Right renal cortex interstitium (tissue), 3 donors: ENCODE measurements at places on chromosomes 1 and 21. TPM values are rescaled to one million over a fixed set of nuclear protein-coding genes. Genes with fewer than 3 reads are reported as not detected.

- DNase-seq = no peak
These were observed 186.8 kb downstream of the APP start for GRCh38 chr21:25983745-25984144.

- no peak for DNase-seq
These were observed 7.3 kb upstream of the TMEM52 start for GRCh38 chr1:1926346-1926811.

DNA sequence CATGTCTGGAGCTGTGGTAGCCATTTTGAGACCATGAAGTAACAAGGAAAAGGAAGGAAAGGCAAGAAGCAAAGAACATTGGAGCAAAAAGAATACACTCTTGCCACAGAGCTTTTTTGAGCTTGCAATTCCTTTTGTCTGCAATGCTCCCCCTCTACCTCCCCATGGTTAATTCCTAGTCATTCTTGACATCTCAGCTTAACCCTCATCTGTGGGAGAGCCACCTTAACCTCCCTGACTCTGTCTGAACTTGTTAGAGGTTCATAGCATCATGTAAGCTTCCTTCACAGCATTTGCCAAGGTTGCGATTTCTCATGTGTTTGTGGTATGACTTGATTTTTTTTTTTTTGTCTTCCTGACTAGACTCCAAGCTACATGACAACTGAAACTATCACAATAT is 564.1 kb upstream of the PLXNA2 start:
- no peak for DNase-seq

- DNase-seq = no peak
These were observed 229.5 kb downstream of the TOMM20 start for GRCh38 chr1:234899041-234899729.

GRCh38 chr1:245991266-245991665 is 515.8 kb downstream of the SMYD3 start:
- no peak for DNase-seq

- DNase-seq = no peak
These were observed 22.3 kb upstream of the PLA2G4A start for GRCh38 chr1:186806477-186806876.

DNA sequence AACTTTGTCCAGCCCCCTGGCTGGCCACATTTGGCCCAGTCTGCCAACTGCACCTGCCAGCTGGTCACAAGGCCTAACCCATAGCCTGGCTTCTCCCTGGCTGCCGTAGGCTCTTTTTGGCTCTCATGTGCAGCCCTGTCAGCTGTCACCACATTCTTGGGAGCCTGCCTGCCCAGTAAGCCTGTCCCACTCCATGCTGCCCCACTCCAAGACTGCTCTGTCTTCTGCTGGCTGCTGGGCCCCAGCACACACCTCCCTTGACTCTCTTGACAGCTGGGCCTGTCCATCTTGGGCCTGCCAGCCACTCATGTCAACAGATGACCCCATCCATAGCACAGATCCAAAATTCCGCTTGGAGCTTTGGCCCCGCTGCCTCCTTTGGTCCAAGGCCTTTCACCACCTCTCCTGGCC is 74.3 kb upstream of the EDN2 start:
- no peak for DNase-seq

C1orf167 gene
- 0.46 TPM for polyA plus RNA-seq

RIIAD1 gene
- polyA plus RNA-seq = not detected

MPZ gene
- 3.0 TPM for polyA plus RNA-seq

KLHDC8A gene
- polyA plus RNA-seq = 1.5 TPM
